ENCODE measurements at places on chromosomes 4 and X.

DNA sequence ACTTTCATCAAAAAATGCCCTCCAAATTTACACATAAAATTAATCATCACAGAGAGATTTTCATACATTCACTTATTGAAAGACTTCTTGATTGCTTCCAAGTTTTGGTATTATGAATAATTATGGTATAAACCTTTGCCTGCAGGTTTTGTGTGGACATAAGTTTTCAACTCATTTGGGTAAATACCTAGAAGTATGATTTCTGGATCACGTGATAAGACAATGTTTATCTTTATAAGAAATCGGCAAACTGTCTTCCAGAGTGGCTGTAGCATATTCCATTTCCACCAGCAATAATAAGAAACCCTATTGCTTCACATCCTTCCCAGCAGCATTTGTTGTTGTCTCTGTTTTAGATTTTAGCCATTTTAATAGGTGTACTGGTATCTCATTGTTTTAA, 1507.0 kb upstream of the IGFBP7 start:
- no peak for DNase-seq

- DNase-seq = no peak
Measured at GRCh38 chrX:118550792-118551191, 55.2 kb downstream of the DOCK11 start.

GRCh38 chrX:110733166-110733565, 62.5 kb downstream of the CHRDL1 start:
- no peak for DNase-seq

GRCh38 chr4:39648827-39649558, 10.3 kb upstream of the SMIM14 start:
- no peak for DNase-seq

DNA sequence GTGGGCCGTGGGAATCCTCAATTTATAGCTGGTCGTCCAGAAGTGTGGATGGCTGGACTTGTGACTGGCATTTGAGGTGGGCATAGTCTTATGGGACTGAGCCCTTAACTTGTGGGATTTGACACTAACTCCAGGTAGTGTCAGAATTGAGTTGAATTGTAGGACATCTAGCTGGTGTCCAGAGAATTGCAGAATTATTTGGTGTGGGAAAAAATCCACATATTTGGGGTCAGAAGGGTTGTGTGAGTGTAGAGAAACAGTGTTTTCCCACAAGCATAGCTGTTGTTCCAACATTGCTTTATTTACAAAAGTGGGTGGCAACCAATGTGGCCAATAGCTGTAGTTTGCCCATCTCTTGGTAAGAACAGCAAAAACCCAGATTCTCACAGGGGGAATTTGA, 91.3 kb downstream of the MOSPD2 start:
- no peak for DNase-seq

DNA sequence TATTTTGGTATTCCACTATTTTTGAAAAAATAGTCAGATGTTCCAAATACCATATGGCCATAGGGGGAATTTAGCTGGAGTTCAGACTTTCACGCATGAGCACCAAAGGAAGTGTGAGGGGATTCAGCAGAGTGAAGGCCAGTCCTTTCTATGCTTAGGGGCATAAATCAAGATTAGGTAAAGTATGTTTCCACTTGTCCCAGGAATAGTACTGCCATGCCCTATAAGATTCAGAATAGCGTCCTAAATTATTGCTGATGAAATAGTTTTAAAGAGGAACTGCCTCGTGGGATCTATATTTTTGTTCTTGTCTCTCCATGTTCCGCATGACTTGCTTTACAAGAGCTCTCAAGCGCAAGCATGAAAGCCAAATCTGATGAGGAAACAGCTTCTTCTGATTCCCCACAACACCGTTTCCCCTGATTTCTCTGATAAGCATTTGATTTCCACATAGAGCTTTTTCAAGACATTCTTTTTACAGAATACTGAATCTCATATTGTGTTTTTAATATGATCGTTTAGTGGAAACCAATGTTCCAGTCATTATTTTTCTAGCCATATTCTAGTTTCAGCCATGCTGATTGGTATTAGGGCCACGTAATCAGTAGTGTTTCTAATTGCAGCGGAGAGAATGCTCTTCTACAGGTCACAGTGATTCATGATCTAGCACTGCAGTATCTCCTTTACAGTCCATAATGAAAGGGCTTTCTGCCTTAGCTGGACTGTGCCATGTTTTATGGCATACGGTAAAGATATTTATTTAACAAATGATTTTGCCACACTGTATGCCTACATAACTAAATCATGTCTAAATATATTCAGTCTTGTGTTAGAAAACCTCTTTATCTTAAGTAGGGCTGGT, 492.3 kb downstream of the CENPC start:
- DNase-seq = no peak

DNA sequence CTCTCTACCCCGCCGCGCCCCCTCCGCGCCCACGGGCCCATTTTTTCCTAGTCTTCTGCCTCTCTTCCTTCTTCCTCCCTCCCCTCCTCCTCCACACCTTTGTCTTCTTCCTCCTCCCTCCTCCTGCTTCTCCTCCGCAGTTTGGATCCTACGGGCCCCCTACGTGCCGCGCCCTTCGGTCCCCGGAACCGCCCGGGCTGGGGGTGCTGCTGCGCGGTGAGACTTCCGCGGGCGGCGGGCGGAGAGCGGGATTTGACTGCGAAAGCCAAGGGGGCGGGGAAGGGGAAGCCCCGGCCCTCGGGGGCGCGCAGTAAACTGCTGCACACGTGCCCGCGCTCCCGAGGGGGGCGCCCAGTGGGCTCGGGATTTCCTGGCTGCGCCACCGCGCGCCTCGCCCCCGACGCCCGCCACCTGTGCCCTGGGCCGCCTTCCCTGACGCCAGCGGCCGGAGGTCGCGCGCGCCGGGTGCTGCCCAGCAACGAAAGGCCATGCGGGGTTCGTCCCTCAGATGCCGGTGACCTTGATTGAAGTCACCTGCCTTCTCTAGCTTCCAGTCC, 3.3 kb upstream of the NKX3-2 start:
- no peak for DNase-seq

DNA sequence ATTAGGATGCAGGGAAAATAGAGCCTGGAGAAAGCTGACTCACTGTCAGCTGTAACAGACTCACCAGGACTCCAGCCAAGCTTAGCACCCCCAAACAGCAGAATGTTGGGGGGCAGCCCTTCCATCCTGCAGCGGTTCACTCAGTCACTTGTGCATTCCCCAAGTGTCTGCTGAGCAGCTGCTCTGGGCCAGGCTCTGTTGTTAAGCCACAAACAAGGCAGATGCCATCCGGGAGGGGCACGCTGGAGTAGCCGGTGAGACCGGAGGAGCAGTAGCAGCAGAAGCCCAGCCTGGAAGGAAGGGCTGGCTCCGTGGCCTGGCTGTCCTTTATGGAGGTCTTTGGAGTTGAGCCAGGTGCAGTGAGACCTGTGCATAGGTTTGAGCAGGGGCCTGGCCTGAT, 22.0 kb downstream of the CCNQ start:
- DNase-seq = no peak

DNA sequence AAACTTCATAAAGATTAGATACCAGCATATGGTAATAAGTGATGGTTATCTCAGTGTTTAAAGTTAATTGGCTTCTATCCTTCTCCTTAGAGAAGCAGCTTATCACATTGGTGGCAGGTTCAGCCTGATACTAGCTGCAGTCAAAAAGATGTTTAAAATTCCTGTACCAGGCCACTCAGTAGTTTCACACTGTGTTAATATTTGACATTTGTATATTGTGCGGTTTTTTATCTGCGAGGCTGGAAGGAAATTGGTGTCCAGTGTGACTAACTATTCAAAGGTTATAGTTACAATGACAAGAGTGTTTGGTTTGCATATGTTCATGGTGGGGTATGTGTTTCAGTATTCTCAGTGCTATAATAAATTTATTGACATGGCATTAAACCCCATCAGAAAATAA, 27.5 kb upstream of the TBC1D8B start:
- no peak for DNase-seq

DNA sequence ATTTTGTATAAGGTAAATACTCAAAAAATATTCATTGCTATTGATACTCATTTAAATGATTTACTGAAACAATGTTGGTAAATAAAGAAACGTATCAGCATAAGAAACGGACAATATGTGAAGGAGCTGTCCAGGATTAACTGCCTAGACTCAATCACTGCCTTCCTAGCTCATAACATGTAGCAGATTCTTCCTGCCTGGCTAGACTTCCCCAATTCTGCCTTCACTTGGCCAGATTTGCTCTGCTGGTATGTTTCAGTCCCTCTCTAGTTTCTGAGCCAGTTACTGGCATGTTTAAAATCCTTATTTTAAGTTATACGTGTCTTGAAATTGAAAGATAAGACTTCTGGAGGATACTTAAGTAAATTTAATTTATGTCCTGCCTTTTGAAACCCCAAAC, 740.3 kb downstream of the CENPC start:
- no peak for DNase-seq

DNA sequence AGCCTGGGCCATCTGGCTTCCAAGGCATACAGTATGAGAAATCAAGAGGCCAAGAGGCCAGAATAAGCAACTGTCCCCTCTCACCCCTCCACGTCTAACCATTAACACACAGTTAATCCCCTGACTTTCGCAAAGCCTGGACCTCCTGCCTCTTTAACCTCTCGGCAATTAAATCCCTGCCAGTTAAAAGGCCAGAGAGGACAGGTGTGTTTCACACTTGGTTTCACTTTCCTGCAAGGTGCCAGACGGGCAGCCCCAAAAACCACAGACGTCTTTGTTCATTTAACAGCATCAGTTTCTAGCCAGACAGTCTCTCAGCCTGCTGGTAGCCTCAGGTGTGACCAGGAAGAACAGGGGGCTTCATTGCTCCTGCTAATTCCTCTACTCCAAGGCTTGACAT, 91.1 kb upstream of the KIT start:
- no peak for DNase-seq
